Activated CD4-positive, alpha-beta T cell treated with anti-CD3 and anti-CD28 coated beads, Interleukin-2, amount 50 U/mL, for 4 hours (primary cell): ENCODE measurements at places on chromosomes 5 and 9.

DNA sequence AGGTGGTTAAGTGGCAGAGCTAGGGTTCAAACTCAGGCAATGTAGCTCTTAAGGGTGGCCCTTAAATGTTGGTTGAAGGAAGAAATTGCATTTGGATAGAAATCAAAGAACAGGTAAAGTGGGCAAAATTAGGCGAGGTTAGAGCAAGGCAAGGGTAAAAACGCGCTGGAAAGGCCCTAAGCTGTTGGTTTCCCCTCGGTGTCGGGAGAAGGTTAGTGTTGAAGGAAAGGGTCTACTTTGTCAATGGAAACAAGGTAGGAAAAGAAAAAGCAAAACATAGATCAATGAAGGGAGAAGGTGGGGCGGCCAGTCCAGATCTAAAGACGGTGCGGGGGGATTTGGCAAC, 431 bp downstream of the FASTKD3 start:
- DNase-seq, result no peak

- no peak for DNase-seq
Observed at GRCh38 chr5:170907758-170908157, 45.9 kb downstream of the RANBP17 start.

DNA sequence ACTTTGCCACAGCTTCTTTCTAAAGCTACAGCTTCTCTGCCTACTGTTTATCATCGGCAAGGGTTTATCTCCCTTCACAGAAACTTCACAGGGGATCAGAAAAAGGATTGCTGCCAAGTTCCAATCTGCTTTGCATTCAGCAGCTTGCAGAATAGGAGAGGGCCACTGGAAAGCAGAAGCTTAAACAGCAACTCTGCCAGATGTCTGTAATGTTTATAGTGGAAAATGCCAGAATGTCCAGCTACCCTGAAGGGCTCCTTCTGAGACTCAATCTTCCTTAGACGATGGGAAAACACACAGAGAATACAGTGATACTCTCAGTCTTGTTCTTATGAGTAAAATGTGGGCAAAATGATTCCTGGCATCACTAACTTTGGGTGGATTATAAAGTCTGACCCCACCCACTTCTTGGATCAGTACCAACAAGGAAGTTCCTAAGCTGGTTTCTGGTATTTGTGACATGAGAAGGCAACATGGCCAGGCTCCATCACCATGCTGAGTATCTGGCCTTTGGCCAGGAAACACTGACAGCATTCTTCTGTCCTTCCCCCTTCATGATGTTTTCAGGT, 19.0 kb downstream of the STOM start:
- no peak for DNase-seq

- no peak for DNase-seq
Observed at GRCh38 chr5:165887147-165887546, 2381.7 kb downstream of the MAT2B start.

GRCh38 chr5:145661737-145662485, 173.2 kb downstream of the PRELID2 start:
- no peak for DNase-seq
